ENCODE measurements at places on chromosomes 5 and 9.

DNA sequence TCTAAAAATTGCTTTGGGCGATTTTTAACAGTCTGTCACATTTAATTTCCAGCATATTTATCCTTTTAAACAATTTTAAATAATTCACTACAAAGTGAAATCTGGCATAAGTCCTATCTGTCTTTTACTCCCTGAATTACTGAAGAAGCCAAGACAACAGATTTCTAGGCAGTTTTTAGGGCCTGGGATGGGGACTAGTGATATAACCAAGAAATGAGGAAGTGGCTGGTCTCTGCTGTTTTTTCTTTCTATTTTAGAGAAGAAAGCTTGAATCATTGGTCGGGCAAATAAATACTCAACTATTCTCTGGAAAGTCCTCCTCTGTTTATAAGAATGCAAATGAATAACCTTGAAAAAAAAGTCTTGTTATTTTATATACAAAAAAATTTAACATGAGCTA lies 79.7 kb upstream of the SSBP2 start:
- DNase-seq, result no peak

DNA sequence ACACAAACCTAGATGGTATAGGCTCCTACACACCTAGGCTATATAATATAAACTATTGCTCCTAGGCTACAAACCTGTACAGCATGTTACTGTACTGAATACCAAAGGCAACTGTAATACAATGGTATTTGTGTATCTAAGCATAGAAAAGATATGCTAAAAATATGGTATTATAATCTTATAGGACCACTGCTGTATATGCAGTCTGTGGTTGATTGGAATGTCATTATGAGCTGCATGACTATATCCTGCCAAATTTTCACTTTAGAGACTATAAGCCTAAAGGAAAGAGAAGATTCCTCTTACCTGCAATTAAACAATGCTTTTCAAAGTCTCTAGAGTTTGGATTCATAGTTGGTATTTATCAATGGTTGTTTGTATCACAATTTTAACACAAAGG lies 24.7 kb upstream of the ACOT12 start:
- DNase-seq, result no peak

GRCh38 chr9:3137347-3137695 lies 293.4 kb upstream of the PUM3 start:
- no peak for DNase-seq

- DNase-seq, result no peak
These were observed 80.8 kb upstream of the RNU6ATAC start for GRCh38 chr9:134245179-134245578.

DNA sequence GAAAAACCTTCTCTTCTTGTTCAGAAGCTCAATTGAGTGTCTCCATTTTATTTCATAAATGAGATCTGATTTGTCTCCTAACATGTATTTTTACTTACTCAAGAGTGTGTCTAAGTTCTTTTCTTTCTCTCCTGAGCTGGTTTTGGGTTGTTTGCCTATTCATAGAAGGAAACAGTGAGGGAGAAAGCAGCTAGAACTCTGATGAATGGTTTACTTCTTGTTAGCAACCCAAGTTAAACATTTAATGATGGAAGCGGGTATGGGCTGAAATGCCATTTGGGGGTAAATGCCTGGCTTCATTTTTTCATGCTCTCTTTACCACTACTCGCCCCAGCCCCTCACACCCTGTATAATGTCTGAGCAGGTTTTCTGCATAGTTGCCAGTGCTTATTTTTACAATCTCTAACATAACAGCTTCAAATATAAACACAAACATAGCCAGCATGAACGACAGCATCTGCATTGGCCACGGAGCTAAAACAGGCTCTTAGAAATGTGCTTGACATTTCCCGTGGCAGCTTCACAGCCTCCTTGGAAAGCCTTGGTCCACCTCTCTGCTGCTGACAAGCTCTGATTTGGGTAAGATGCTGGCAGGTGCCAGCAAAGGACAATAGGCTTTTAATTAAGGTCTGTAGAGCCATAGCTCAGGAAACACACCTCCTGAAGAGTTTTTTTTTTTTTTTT lies 321.1 kb downstream of the ARHGEF28 start:
- DNase-seq, result no peak
